Brain pericyte (primary cell): ENCODE measurements at places on chromosomes 16 and 17.
A peak's percentile ranks its signal among the peaks of the same experiment; 100 is the strongest.

- DNase-seq: no peak
Measured at GRCh38 chr17:57985675-57985974, 2.4 kb downstream of the VEZF1 start.

- DNase-seq: no peak
Measured at GRCh38 chr17:17792551-17793377, 44.0 kb downstream of the SREBF1 start.

DNA sequence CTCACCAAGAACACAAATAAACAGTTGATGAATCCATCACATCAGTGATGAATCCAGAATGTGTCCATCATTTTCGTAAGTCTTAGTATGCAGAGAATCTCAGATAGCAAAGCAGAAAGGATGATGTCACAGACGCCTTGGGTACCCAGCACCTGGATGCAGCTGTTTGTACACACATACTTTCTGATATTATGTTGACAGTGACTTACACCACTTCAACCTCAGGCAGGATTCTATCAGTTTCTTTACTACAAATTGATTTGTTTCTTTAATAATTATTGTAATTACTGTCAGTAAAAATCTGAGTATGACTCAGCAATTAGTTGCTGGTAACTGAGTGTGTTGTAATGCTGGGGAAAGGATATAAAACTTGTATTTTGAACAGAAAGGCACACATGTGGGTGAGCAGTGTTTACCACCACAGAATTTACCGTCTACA lies 159.8 kb downstream of the RPTOR start:
- no peak for DNase-seq

DNA sequence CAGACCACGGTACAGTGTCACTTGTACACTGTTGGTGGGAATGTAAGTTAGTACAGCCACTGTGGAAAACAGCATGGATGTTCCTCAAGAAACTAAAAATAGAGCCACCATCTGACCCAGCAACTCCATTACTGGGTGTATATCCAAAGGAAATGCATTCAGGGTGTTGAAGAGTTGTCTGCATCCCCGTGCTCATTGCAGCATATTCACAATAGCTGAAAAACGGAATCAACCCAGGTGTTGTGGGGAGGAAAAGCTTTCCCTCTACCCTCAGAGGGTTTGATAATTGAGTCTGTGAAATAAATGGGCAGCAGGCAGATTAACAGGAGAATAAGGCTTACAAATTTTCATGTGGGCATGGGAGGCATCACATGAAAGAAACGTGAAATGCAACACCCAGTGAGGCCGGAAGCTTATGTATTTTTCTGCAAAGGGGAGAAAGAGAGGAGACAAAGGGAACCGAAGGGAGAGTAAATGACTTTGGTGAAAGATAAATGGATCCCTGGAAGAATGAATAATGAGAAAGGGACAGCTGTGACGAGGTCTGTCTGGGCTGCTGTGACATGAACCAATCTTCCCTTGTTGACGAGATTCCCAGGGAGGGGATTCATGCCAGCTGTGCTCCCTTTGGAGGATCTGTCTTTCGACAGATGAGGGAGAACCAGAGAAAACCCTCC lies 106.2 kb downstream of the KCNJ12 start:
- DNase-seq: no peak

- no peak for DNase-seq
Measured at GRCh38 chr17:59638553-59638952, 18.9 kb downstream of the CLTC start.

- no peak for DNase-seq
Measured at GRCh38 chr17:62140836-62141235, 75.8 kb upstream of the MED13 start.

DNA sequence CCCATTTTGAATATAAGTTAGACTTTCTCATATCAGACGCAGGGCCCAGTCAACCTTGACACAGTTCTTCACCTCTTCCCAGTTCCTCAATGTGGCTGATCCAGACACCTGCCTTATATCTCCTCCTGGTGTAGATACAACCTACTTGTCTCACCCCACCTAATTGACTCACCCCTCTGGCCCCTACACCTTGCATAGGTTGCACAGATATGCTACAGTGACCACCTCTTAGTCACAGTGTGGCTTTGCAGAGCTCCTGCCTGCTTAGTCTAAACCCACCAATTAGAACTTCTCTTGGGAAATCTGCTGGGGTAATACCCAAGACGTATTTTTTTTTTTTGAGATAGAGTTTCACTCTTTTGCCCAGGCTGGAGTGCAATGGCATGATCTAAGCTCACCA lies 16.8 kb downstream of the CHP2 start:
- no peak for DNase-seq

- DNase-seq: no peak
Measured at GRCh38 chr17:18021372-18021771, 17.6 kb downstream of the ATPAF2 start.

DNA sequence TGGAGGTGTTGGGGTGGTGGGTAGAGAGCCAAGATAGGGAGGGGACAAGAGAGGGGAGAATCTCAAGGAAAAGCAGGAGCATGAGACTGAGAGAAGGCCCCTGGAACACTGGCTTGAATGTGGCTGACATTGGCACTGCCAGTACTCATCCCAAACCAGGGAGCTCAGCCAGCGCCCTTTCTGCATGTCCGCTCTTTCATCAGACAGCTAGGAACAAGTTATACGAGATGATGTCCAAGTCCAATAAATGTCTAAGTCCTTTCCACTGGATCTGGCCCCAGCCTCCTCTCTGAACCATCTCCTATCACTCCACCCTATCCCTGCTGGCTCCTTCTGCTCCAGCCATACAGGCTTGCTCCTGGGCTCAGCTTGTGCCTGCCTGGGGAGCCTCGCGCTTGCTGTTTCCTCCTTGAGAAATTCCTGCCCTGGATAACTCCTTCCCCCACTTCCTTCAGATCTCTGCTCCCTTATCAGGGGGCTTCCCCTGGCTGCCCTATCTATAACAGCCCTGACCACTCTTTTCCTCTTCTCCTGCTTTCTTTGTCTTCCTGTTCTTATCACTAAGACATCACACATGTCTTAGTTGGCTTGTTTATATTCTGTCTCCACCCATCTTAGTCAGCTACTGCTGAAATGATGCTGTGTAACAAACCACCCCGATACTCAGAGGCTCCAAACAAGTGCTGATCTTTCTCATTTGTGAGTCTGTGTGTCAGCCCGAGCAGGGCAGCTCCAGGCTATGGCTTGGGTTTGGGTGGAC lies 37.1 kb upstream of the MEOX1 start:
- no peak for DNase-seq

DNA sequence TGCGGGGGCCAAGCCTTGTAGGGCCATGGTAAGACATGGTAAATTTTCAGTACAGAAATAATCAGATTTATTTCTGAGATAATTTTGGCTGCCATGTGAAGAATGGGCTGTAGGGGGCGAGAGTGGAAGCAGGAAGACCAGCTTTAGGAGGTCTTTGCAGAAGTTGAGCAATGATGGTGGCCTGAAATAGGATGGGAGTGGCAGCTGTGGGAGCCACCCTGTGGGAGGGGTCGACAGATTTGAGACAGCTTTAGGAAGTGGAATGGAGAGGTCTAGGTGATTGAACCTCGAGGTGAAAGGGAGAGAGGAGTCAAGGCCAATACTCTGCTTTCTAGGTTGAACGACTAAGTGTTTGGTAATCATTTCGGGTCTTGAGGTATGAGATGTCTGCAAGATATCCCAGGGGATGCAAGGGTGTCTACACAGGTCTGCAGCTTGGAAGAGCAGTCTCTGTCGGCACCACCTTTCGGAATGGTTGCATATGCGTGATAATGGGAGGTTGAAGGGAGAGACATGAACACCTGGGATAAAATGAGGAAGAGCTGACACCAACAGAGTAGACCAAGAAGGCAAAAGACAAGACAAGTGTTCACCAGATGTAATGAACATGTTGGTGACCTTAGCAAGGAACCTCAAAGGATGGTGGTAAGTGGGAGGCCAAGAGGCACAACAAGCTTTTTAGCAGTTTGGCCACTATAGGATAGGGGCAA lies 4.2 kb upstream of the ATXN7L3 start:
- DNase-seq: no peak

- DNase-seq: no peak
Measured at GRCh38 chr16:50697881-50698767, 4.7 kb downstream of the NOD2 start.

DNA sequence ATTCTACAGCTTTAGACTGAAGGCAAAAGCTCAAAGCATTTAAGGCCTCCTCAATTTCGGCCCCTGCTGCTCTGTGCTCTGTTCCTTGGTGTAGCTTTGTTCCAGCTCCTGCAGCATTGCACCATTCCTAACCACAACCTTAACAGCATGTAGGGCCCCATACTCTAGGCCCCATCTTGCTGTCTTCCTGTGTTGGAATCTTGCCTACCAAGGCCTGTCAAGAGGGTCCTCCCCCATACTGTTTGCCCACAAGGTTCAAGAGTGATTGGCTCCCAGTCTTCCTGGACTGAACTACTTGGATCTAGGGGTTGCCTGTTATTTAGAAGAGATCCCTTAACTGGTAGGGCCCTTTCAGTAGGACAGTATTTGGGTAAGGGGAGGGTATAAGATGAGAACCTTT lies 26.8 kb downstream of the TRPV2 start:
- no peak for DNase-seq

GRCh38 chr17:20059728-20060188 lies 50.6 kb downstream of the SPECC1 start:
- no peak for DNase-seq

GRCh38 chr16:67708368-67708771 lies 10.7 kb downstream of the GFOD2 start:
- no peak for DNase-seq

DNA sequence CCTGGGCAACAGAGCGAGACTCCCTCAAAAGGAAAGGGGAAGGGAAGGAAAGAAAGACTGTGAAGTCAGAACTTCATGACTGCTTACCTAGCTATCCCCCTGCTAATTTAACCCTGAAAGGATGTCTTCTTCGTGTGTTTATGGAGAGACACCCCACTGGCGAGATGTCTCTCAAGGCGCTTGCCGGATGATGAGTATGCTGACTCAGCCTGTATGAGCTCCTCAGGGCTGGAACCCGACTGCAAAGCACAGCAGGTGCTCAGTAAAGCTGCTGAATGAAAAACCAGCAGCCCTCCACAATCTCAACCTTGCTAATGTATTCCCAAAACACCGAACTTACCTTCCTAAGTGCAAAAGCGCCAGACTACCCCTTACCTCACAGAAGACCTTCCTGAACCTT lies 2.3 kb downstream of the ANKFY1 start:
- peak; percentile 20 for DNase-seq

DNA sequence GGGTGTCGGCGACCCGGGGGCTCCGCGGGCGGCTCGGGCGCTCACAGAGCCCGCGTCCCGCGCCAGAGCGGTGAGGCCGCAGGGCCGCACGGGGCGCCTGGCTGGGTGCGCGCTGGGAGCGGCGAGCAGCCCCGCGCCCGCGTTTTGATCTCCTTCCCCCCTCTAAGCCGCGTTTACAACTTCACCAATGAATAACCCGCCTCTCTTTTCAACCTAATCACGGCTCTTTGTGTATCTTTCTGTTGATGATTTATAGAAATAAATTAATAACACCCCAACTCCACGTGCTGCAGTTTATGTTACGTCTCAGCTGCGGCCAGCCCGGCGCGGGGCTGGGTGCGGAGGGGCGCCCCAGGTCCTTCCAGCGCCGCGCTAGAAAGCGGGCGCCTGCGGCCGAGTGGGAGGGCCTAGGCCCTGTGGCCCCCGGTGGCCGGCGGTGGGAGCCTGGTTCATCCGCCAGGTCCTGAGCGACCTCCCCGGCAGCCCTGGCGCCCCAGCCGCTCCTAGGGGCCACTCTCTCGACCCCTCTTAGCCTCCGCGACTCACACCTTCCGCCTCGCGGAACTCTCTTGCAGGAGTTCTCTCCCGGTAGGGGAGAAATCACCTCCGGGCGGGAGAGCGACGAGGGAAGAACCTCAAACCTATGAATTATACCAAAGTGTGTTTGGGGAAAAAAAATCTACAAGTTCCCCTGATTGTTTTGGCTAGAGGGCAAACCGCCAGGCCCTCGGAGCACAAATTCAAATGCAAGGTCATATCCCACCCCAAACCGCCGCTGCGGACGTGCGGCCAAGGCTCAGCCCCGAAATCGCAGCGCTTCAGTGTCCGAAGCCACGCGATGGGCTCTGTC lies 1.9 kb downstream of the HNF1B start:
- DNase-seq: no peak

DNA sequence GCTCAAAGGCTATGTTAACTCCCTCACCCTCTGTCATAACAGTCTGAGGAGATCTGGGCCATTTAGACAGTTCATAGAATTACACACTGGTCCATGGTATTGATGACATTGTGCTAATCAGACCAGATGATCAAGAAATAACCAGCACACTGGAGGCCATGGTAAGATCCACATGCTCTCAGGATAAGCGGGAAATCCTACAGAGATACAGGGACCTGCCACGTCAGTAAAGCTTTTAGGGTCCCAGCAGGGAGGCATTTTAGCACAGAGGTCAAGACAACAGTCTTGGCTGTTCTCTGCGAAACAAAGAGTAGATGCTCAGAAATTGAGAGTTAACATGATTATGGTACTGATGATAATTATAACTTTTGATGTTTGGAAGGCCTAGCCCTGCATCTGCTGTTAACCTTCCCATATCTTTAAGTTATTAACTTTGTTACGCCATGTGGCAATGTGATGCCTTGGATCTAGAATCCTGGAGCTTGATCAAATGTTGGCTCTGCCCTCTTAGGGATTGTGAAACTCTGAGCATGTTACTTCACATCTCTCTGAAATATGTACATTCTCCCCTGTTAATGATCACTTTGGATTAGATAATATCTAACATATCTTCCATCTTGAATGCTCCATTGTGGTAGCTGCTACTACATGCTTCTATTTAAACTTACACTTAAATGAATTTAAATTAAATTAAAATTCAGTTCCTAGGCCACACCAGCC lies 172.0 kb upstream of the SOX9 start:
- no peak for DNase-seq

- no peak for DNase-seq
Measured at GRCh38 chr16:21302898-21303528, 24.9 kb upstream of the CRYM start.

DNA sequence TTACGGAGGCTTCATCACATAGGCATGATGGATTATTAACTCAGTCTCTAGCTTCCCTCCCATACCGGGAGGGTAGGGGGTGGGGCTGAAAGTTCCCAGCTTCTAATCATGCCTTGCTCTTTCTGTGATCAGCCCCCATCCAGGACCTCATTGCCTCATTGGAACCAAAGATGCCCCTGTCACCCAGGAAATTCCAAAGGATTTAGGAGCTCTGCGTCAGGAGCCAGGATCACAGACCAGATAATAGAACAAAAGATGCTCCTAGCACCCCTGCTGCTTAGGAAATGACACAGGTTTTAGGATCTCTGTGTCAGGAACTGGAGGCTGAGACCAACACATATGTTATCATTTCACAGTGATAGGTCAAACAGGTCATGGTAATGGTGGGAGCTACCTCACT lies 9.7 kb downstream of the USB1 start:
- no peak for DNase-seq

GRCh38 chr17:43810226-43810715 lies 22.7 kb downstream of the MPP3 start:
- DNase-seq: no peak
